Foreskin fibroblast (primary cell): ENCODE measurements at places on chromosomes 5 and 9.
A peak's percentile ranks its signal among the peaks of the same experiment; 100 is the strongest.

- peak; percentile 10 for DNase-seq
These were observed 205.0 kb upstream of the IER5L start for GRCh38 chr9:129383019-129383560.

DNA sequence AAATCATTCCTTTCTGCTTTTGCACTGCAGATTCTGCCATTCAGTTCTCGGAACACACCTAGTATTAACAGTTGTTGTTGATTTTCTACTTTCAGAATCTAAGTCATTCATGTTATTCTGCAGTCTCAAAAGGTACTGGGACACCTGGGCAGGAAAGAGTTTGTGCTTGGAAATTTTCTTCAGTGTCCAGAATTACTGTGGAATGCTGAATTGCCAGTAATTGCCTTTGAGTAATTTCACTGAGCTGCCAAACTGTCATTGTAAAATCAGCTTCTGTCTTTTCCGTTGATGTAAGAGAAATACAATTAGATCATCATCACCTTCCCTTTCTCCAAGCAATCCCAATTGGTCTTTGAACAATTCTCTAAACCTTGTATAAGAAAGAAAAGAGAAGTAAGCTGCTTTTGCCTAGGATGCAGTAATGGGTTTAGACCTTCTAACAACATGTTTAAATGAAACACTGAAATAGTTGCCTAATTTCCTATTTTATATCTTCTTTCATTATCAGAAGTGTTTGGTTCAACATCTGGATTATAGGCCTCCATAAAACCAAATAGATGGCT lies 75.7 kb upstream of the TGFBR1 start:
- DNase-seq, result no peak

GRCh38 chr9:38047301-38048251 lies 21.5 kb downstream of the SHB start:
- DNase-seq, result peak; percentile 84

GRCh38 chr5:172744123-172745104 lies 26.6 kb downstream of the DUSP1 start:
- no peak for DNase-seq

GRCh38 chr5:141691286-141691866 lies 9.3 kb upstream of the ARAP3 start:
- no peak for DNase-seq

DNA sequence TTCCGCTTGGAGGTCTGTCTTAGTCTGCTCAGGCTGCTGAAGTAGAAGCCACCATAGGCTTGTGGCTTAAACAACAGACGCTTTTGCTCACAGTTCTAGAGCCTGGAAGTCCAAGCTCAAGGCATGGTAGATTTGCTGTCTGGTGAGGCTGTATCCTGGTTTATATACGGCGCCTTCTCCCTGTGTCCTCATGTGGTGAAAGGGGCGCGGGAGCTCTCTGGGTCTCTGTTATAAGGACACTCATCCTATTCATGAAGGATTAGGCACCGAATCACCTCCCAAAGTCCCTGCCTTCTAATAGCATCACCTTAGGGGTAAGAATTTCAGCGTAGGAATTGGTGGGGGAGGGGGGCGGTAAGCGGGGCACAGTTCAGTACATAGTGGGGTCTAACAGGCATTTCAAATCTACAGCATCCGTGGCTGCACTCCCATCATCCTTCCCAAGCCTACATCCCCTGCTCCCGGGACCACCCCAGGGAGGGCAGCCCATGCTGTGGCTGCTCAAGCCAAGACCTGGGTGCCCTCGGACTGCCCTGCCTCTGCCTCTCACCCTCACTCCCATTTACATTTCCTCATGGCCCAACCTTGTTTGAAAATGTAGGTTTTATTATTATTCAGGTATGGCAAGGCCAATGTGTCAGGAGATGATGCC lies 15.1 kb upstream of the LPCAT1 start:
- no peak for DNase-seq

DNA sequence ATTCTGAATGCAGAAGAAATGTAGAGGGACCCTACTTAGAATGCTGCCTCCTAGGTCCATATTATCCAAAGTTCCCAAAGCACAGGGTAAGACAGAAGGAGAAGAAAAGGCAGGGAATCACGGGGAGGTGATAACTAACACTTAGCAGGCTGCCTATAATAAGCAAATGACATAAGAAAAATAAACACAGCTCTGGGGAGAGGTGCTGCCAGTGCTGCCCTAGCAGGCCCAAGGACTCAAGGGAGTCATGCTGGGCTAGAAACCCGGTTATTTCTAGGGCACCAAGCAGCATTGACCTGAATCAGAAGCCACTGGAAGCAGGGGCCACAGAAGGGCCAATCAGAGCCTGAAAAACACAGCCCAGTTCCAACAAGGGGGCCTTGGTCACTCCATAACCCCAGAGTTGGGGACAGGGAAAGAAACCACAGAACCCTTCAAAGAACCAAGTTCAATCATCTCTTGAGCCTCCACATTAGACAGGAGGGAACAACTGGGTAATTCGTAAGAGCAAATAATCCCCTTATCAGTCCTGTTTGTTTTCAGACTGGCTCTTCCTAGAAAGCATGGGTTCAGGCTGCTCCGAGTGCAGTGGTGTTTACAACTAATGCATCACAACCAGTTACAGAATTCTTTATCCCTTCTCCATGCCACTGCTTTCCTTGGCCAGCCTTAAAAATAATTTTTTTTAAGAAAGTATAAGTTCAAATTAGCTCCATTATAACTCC lies 24.0 kb downstream of the NRG2 start:
- no peak for DNase-seq

DNA sequence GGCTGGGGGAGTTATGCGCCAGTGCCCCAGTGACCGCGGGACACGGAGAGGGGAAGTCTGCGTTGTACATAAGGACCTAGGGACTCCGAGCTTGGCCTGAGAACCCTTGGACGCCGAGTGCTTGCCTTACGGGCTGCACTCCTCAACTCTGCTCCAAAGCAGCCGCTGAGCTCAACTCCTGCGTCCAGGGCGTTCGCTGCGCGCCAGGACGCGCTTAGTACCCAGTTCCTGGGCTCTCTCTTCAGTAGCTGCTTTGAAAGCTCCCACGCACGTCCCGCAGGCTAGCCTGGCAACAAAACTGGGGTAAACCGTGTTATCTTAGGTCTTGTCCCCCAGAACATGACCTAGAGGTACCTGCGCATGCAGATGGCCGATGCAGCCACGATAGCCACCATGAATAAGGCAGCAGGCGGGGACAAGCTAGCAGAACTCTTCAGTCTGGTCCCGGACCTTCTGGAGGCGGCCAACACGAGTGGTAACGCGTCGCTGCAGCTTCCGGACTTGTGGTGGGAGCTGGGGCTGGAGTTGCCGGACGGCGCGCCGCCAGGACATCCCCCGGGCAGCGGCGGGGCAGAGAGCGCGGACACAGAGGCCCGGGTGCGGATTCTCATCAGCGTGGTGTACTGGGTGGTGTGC lies at the start of gene RXFP3:
Gene RXFP3, plus strand, starts transcription at position 6 of the 636 bp plus-strand sequence. Its CDS starts 355 bp downstream, at position 361.
- peak; percentile 71 for DNase-seq

GRCh38 chr9:109098960-109099308 lies 20.8 kb downstream of the TMEM245 start:
- no peak for DNase-seq

GRCh38 chr5:40904205-40904993 lies 4.9 kb upstream of the C7 start:
- DNase-seq, result peak; percentile 24

GRCh38 chr5:77209495-77210090 lies 887 bp upstream of the PDE8B start:
- DNase-seq, result no peak

GRCh38 chr5:124279146-124279876 lies 467.1 kb downstream of the ZNF608 start:
- DNase-seq, result no peak

- no peak for DNase-seq
These were observed 9.4 kb downstream of the CRB2 start for GRCh38 chr9:123365287-123365880.

DNA sequence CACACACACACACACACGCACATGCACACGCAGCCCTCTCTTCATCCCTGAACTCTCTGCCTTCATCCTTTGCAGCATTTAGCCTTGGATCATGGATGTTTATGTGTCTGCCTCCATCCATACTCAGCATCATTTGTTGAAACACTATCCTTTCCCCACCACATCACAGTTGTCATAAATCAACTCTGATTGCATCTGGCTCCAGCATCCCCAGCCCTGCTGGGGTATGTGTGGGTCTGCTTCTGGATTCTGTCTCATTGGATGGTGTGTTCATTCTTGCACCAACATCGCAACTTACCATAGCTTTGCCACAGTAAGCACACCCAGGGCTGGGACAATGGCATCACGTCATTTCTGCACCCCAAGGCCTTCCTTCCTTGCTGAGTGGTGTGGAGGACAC lies 175.4 kb downstream of the RGS3 start:
- DNase-seq, result no peak

DNA sequence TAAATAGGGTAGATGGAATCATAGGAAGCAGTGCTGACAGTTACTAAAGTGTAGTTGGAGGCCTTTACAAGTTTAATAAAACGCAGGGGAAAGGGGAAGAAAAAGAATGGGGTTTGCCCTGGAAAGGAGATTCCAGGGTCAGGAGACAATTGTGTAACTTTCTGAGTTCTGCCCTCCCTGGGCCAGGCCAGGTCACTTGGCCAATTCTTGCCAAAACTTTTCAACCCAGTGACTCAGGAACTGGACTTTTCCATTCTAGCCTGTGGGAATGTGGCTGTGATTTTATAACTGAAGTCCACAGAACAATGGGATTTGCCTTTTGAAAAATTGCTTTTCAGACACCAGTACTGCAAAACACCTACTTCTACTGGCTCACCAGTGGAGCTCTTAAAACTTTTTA lies 289.8 kb upstream of the ANKRD55 start:
- DNase-seq, result peak; percentile 39

GRCh38 chr5:94420885-94421284 lies 197.5 kb downstream of the KIAA0825 start:
- no peak for DNase-seq

DNA sequence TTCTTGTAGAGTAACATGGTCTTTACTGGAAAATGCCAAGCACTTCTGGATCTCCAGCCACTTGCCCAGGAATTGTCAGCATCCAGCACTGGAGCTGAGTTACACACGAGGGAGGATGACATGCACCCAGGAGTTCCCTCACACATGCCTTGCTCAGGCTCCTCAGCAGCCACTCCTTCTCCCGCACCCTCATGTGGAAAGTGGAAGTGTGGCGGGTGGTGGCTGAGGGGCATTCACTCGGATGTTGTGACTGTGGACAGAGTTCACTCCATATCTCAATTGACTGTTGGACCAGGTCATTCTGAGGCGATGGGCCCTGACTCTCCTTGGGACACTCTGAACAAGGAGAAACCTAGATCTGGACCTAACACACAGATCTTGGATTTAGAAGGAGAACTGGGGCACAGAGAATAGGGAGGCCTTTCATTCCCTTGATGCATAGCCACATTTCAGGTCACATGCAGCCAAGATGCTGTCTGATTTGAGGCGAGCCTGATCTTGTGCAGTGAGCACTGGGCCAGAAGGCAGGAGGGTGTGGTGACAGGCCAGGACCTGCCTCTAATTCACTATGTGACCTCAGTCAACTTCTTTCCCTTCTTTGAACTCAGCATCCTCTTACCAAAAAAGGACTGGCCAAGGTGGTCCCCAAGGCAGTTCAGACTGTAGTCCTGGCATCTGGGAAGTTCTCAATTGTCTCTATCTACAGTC lies 62.1 kb downstream of the CYSTM1 start:
- no peak for DNase-seq

DNA sequence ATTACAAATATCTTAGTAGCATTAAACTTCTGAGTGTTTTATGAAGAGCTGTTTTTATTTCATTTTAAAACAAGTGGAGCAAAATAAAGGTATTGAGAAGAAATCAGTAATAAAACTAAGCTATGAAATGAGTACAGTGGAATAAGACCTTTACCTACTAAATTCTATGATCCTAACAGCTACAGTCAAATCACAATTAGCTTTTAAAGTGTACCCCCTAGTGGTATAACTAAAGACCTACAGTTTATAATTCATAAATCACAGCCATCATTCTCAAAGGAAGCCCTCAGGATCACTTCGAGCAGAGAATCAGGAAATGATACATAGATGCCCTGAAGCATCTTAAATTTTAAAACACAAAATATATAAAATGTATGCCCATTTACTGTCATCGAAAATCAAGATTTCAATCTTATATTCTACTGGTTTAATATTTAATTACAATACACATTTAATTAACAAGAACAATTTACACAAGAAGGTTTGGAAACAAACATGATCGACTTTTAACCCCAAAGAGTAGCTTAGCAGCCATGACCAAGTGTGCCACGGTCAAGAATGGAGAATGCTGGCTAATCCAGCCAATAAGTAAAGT lies 12.3 kb downstream of the CCNH start:
- DNase-seq, result peak; percentile 57

GRCh38 chr5:119873611-119874010 lies 244.3 kb downstream of the FAM170A start:
- DNase-seq, result peak; percentile 25

- no peak for DNase-seq
These were observed 92.3 kb downstream of the CAAP1 start for GRCh38 chr9:26800322-26800721.

- no peak for DNase-seq
These were observed 215.5 kb downstream of the FSTL4 start for GRCh38 chr5:133396814-133397213.

DNA sequence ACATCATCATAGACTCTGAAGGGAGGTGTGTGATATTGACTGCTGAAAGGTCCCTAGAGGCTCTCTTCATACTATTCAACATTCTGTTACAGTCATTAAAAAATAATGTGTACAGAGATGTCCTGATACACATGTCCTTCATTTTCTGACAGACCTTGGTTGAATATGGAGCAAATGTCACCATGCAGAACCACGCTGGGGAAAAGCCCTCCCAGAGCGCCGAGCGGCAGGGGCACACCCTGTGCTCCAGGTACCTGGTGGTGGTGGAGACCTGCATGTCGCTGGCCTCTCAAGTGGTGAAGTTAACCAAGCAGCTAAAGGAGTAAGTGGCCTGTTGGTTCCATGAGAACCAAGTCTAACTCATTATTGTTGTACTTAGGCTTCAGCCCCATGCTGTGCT lies 132.4 kb downstream of the SNCAIP start:
- DNase-seq, result no peak

GRCh38 chr5:168908207-168908606 lies 329.0 kb upstream of the PANK3 start:
- peak; percentile 33 for DNase-seq

- peak; percentile 62 for DNase-seq
These were observed 16.2 kb upstream of the NDUFB6 start for GRCh38 chr9:32589083-32589723.

DNA sequence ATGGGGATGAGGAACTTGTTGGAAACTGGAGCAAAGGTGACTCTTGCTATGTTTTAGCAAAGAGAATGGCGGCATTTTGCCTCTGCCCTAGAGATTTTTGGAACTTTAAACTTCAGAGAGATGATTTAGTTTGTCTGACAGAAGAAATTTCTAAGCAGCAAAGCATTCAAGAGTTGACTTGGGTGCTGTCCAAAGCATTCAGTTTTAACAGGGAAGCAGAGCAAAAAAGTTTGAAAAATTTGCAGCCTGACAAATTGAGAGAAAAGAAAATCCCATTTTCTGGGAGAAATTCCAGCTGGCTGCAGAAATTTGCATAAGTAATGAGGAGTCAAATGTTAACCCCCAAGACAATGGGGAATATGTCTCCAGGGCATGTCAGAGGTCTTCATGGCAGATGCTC lies 682.3 kb upstream of the ST8SIA4 start:
- no peak for DNase-seq

- no peak for DNase-seq
These were observed 563.9 kb upstream of the ADAMTS16 start for GRCh38 chr5:4576161-4576748.

- DNase-seq, result peak; percentile 11
These were observed 51.9 kb upstream of the ZBED3 start for GRCh38 chr5:77139001-77139400.
